MCF 10A (cell line): ENCODE measurements at places on chromosomes 12 and 14. TPM values are rescaled to one million over a fixed set of nuclear protein-coding genes. Genes with fewer than 3 reads are reported as not detected.
A peak's percentile ranks its signal among the peaks of the same experiment; 100 is the strongest.

GRCh38 chr12:94948232-94948810, 55.2 kb downstream of the NDUFA12 start:
- no peak overlapping the region for H3K4me3 ChIP-seq
- H3K4me1 ChIP-seq, result peaks cover 17% of the 10 kb centered on the region
- H3K27me3 ChIP-seq, result no peaks in the 10 kb centered on the region
- peak overlapping the region; percentile 52 for H3K27ac ChIP-seq
- no peaks in the 10 kb centered on the region for H3K36me3 ChIP-seq
- DNase-seq, result no peak

- H3K27ac ChIP-seq, result no peak overlapping the region
- DNase-seq, result no peak
- no peak overlapping the region for H3K4me3 ChIP-seq
- H3K27me3 ChIP-seq, result no peaks in the 10 kb centered on the region
- peaks cover 10% of the 10 kb centered on the region for H3K4me1 ChIP-seq
Observed at GRCh38 chr14:66634876-66635275, 126.9 kb downstream of the GPHN start.

DNA sequence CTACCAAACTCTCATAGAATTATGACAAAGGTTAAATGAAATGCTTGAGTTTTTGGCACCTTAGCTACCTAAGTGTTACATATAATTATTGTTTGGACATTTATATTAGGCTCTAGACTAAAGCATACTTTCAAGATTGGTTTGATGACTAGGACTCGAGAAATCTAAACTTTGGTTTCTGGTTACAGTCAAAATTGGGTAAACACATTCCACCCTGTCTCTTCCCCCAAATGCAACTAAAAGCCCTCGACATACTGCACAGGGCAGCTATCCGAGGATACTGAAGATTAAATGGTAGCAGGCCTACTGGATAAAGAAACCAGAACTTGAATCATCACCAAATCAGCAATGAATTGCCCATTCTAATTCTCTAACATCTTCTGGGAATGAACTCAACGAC, 369.1 kb downstream of the PRKD1 start:
- no peak overlapping the region for H3K4me3 ChIP-seq
- no peaks in the 10 kb centered on the region for H3K27me3 ChIP-seq
- H3K36me3 ChIP-seq, result no peaks in the 10 kb centered on the region
- H3K27ac ChIP-seq, result no peak overlapping the region

Gene GNG2
- total RNA-seq, result 0.28 and 0.64 TPM in 2 replicates

Gene TIMM9
- total RNA-seq, result 52.8 and 102 TPM in 2 replicates
